ENCODE measurements at places on chromosomes 16 and 17.

DNA sequence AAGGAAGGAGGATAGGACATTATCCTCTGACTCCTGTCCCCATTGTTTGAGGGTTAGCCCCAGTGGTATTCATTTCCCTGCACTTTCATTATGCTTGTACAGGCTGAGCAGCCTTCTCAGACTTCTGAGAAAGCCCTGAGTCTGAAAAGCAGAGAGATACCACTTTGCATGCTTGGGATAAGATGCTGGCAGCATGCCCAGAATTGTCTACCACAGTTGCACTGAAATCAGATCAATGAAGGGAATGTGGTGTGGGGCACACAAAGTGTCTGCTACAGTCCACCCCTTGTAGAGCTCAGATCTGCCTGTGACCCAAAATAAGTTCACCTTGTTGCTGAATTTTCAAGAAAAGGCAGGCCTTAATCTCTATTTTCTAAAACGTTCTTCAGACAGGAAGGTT lies 160.6 kb downstream of the CCT6B start:
- DNase-seq, result no peak

DNA sequence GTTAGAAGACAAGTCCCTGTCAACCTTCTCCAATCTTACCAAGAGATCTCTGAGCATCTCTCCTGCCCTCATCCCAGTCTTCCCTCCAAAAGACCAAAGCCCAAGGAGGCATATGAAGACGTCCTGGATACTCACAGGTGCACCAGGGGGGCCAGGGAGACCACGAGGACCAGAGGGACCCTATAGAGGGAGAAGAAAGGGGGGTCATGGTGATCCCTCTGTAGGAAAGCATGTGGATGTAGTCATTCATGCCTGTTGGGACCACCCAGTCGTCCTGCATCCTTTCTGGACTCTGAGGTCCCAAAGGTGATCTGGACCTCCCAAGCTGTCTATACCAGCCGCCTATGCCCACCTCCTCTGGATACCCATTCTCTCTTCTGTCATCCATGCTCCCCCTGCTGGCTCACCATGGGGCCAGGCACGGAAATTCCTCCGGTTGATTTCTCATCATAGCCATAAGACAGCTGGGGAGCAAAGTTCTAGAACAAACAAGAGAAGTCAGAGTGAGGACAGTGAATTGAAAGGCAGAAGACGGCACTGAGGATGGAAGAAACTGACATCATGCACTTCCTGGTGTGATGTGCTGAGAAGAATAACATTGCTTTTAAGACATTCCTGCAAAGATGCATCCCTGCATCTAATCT lies 3.3 kb downstream of the COL1A1 start:
- DNase-seq, result peak; percentile 64

DNA sequence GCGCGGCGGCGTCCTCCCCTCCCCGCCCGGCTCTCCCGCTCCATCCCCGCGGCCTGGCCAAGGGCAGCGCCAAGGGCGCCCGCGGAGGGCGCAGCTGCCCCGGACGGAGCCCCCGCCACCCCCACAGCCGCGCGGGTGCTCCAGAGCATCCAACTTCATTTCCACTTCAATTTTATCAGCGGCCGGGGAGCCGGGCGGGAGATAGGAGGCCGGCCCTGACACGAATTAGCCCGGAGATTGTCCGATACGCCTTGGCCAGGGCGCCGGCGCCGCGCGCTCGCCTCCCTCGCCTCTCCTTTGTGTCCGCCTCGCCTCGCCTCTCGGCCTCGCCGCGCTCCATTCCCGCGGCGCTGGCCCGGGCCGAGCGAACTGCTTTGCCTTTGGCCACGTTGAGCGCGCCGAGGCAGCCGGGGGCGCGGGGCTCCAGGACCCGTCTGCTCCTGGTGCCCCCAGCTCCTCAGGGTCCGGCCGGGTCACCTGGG lies 129.1 kb upstream of the LHX1 start:
- DNase-seq, result no peak

GRCh38 chr16:11681556-11681955 lies 13.3 kb downstream of the SNN start:
- no peak for DNase-seq

DNA sequence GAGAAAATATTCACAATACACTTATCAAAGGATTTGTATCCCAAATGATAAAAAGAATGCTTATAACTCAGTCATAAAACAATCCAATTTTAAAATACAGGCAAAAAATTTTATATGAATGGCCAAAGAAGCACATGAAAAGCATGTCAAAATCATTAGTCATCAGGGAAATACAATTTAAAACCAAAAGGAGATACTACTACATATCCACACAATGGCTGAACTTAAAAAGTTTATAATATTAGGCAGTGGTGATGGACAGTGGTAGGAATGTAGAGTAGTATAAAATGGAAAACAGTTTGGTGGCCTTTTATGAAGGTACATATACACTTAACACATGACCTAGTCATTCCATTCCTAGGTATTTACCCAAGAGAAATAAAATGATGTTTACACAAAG lies 12.2 kb downstream of the CMC2 start:
- DNase-seq, result peak; percentile 43

GRCh38 chr16:23148513-23149266 lies 562 bp downstream of the USP31 start:
- DNase-seq, result peak; percentile 52

- peak; percentile 90 for DNase-seq
These were observed 12.8 kb downstream of the HMOX2 start for GRCh38 chr16:4489030-4489429.

GRCh38 chr16:81610144-81610842 lies 165.7 kb downstream of the CMIP start:
- peak; percentile 71 for DNase-seq

GRCh38 chr16:81006211-81006812 lies 373 bp downstream of the CMC2 start:
- no peak for DNase-seq

- DNase-seq, result no peak
These were observed 55.6 kb downstream of the COTL1 start for GRCh38 chr16:84562174-84562815.

DNA sequence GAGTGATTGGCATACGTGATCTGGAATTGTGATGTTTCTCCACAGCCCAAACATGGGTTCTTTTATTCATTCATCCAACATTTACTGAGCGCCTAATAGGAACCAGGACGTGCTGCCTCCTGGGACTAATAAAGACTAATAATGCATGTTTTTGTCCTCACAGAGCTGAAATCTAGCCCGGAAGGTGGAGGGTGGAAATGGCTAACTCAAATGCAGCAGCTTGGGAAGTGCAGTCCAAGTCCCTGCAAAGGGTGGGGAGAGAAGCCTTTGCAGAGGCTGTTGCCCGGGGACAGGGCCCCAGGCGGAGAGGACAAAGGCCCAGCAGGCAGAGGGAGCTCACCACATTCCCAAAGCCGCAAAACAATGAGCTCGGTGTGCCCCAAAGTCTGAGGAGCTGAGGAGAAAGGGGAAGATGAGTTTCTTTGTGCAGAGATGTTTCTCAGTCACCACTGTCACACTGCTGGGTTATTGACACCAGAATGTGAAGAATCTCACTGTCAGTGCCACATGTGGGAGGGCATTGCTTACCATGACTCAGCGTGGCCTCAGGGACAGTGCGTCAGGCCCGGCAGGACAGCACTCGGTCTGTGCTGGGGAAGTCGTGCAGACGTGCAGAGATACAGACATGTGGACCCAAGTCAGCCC lies 118.2 kb upstream of the CHMP6 start:
- DNase-seq, result no peak

DNA sequence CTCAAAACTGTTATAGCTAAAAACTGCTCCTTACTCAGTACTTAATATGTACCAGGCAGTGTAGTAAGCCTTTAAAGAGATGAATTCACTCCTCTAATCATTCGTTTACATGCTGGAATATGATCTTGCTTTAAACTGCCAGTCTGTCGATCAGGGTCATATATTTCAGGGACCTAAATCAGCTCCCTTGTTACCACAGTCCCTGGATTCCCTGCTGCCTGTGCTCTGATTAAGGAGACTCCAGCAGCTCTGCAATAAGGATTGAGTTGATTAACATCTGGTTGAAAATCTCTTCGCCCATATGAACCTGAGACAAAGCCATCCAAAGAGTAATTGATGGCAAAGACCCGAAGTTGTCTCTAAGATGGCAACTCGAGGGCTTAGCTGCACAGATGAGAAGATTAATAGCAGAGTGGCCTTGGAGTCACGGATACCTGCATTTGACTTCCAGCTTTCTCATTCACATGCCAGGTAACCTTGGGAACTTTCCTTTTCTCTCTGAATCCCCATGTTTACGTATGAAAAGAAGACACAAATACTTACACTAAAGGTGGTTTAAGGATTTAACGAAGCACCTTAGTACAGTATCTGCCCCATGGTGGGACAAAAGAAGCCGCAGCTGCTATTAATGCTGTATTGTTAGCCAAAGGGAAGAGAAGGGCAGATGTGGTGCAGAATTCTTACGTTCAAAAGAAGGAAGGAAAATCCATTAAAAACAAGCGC lies 68.2 kb downstream of the VAT1L start:
- no peak for DNase-seq

DNA sequence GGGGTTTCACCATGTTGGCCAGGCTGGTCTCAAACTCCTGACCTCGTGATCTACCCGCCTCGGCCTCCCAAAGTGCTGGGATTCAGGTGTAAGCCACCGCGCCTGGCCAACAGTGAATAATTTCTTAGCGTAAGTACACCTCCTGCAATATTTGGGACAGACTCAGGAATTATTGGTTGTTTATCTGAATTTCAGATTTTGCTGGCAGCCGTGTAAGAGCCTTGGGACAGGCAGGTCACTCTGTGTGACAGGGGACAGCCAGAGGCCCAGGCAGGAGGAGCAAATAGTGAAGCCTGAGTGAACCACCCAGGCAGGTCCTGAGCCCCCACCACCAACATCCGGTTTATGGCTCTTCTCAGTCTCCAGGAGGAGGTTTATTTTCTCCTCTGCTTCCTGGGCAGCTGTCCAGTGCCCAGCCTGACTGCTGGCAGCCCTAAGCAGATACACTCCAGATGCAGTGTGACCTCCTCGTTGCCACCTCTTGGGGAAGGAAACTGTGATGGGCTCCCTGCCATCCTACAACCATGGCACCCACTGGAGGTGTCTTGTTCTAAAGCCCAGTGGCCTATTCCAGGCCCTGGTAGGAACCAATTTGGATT lies 26.2 kb upstream of the ADORA2B start:
- no peak for DNase-seq

GRCh38 chr16:165539-166374 lies at the start of gene HBM:
Gene HBM, plus strand, starts transcription at chr16:165978. Its CDS starts 20 bp downstream, at chr16:165998.
- no peak for DNase-seq

DNA sequence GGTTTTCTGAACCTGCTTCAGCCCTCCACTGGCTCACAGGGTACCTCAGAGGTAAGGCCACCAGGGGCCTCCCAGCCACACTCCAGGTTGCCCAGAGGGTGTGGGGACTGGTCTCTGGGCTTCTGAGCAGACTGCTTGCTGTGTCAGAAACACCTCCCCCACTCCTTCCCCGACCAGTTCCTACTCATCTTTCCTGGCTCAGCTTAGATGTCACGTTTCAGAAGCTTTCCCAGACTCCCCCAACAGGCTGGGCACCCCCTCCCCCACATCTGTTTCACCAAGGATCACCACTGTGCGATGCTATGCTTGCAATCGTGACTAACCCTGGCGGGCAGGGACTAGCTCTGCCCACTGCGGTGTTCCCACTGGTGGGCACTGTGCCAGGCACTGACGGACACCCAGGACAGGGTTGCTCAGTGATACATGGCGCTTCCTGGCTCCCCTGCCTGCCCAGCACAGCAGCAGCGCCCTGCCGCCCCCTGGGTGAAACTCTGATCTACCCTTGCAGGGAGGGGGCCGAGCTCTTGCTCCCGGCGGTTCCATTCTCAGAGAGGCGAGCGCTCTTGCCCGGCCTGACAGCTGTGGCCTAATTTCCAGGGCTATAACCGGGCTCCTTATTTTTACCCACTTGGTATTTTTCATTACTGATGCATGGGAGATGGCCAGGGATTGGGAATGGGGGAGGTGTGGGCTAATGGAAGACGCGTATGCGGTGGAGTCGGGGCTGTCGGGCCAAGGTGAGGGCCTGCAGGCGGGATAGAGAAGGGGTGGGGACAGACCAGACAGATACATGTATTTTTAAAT lies 29.4 kb upstream of the MTSS2 start:
- DNase-seq, result peak; percentile 93

DNA sequence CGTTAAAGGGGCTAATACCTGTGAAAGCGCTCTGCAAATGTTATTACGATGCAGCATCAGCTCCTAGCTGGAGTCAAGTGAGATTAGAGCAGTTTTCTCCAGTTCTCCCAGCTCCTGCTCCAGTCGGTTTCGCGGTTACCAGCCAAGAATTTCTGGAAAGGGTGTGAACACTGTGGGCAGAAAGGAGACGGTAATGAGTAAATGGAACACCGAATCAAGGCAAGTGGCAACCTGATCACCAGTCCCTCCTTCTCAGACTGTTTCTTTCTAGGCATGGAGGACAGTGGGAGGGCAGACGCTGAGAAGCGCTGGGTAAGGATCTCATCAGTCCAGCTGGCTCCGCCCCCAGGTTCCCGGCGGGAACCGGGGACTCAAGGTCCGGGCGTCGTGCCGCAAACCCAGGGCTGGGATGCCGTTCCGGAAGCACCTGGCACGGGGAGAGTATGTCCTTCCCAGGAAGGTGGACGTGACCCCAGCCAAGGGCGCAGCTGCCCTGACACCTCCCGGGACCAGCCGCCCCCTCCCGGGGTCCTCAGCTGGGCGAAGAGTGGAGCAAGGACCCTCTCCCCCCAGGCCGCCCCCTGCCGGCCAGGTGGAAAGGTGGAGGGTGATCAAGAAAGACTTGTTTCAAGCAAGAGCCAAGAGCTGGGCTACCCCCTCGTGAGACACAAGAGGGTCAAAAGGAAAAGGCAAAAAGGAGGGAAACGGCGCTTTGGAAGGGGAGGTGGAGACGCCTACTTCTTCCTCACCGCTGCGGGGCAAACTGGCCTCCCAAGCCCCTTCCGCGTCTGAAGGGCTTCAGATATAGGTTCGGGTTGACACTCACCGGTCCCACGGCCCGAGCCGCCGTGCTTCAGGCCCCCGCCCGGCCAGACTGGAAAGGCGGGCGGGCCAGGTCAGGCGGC lies 481 bp downstream of the MYO19 start:
- peak; percentile 52 for DNase-seq

- no peak for DNase-seq
These were observed 47.6 kb downstream of the C17orf67 start for GRCh38 chr17:56785997-56786680.

- DNase-seq, result no peak
These were observed 222.8 kb upstream of the TNRC6C start for GRCh38 chr17:77735566-77736198.

- no peak for DNase-seq
These were observed 27.7 kb upstream of the RBFOX1 start for GRCh38 chr16:7304958-7305357.

DNA sequence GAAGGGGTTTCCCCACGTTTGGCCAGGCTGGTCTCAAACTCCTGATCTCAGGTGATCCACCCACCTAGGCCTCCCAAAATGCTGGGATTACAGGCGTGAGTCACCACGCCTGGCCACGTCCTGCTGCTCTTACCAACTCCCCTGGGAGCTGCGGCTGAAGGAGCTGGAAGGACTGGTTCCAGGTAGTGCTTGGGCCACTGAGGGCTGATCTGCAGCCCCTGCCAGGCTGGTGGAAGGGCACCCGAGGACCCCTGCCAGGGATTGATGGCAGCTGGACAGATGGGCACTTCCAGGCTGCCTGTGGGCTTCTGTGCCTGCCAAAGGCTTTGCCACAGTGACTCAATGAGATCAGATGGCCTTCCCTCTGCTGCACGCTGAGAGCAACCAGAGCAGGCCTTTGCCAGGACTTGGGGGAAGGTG lies 2.3 kb downstream of the OXLD1 start:
- DNase-seq, result no peak

- DNase-seq, result no peak
These were observed 53.2 kb downstream of the PPM1E start for GRCh38 chr17:58808609-58809563.

All from fibroblast of skin of abdomen (primary cell).